ENCODE measurements at places on chromosomes 2 and 18. TPM values are rescaled to one million over a fixed set of nuclear protein-coding genes. Genes with fewer than 3 reads are reported as not detected.

SP140 gene
- 0.46 TPM for polyA plus RNA-seq

- no peaks in the 10 kb centered on the region for H3K27me3 ChIP-seq
- H3K36me3 ChIP-seq: no peaks in the 10 kb centered on the region
- H3K4me3 ChIP-seq: no peak overlapping the region
- H3K27ac ChIP-seq: no peak overlapping the region
Observed at GRCh38 chr2:233117811-233118647, 57.9 kb downstream of the INPP5D start.

DSC2 gene
- 6.3 TPM for polyA plus RNA-seq

- no peaks in the 10 kb centered on the region for H3K4me1 ChIP-seq
- H3K36me3 ChIP-seq: no peaks in the 10 kb centered on the region
- no peak overlapping the region for H3K4me3 ChIP-seq
Observed at GRCh38 chr2:29940706-29941105, 19.3 kb upstream of the ALK start.

DNA sequence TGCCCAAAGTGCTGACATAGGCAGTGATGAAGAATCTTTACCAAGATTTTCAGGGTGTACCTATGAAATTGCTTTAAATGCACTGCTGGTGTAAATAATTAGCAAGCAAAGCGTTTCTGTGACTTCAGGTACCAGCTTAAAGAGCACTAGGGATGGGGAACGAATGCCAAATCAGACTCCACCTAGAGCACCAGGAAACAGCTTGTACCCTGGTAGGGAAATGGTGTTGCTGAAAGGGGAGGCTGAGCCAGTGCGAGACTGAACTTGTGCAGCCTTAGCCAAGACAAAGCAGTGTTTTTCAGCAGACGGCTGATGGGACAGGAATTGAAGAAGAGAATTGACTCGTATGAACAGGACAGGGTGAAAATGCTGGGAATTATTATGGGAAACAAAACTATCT, 65.6 kb downstream of the TWSG1 start:
- H3K36me3 ChIP-seq: peaks cover 11% of the 10 kb centered on the region
- DNase-seq: no peak
